ENCODE measurements at places on chromosomes 2 and 18.

DNA sequence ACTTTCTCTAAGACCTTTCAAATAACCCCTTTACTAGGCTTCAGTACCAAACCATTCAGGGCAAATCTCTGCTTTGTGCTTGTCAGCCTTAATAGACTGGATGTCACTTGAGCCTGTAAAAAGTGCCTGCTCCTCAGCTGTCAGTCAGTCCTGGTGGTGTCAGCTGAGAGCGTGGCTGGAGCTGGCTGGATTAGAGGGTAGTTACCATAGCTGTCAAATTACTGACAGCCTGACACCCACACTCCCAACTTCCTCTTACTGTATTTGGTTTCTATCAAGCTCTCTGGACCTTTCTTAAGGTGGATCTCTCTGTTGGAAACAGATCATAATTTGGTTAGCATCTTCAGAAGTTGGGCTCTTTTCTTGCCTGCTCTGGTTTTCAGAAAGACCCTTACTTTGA lies 371.4 kb upstream of the ATP5MC3 start:
- DNase-seq, result no peak

DNA sequence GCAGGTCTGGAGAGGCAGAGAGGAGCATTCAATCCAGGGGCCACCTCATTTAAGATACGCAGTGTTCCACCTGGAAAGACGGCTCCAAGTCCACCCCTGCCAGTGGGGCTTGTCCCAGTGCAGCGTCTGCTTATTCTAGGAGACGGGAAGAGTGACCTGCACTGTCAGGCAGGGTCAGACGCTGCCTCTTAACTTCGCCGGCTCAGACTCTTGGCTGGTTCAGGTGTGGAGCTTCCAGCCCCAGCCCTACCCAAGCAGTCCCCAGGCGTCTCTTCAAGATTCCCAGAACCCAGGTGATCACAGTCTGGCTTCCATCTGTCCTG lies 208.5 kb downstream of the TFCP2L1 start:
- no peak for DNase-seq

GRCh38 chr18:47566809-47567208 lies 315.3 kb upstream of the SKOR2 start:
- no peak for DNase-seq

DNA sequence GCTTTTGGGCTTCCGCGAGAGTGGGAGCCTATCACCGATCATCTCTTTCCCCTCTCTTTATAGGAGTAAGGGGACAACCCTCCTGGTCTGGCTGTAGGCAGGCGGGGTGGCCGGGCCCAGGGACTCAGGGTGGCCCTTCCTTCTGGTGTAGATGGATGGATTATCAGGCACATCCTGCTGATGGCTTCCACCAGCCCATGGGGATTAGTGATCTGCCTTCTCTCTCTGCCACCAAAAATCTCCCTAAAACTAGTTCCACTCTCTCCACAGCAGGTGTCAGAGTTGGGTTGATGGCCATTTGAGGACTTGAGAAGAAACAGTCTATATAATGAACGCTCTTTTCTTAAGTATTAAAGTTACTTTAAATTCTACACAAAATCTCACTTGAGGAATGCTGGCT lies 37.4 kb downstream of the NCK2 start:
- no peak for DNase-seq

GRCh38 chr2:133937669-133938068 lies 316.2 kb upstream of the MGAT5 start:
- peak; percentile 52 for DNase-seq

- peak; percentile 19 for DNase-seq
Measured at GRCh38 chr18:2036086-2036485, 535.2 kb downstream of the METTL4 start.

GRCh38 chr2:10389573-10389972 lies 58.6 kb downstream of the ODC1 start:
- peak; percentile 25 for DNase-seq

- DNase-seq, result peak; percentile 51
Measured at GRCh38 chr2:200575957-200576356, 9.9 kb upstream of the AOX1 start.

- peak; percentile 33 for DNase-seq
Measured at GRCh38 chr2:69251943-69252342, 135.1 kb downstream of the GFPT1 start.

GRCh38 chr18:10400534-10401307 lies 53.7 kb upstream of the APCDD1 start:
- no peak for DNase-seq

DNA sequence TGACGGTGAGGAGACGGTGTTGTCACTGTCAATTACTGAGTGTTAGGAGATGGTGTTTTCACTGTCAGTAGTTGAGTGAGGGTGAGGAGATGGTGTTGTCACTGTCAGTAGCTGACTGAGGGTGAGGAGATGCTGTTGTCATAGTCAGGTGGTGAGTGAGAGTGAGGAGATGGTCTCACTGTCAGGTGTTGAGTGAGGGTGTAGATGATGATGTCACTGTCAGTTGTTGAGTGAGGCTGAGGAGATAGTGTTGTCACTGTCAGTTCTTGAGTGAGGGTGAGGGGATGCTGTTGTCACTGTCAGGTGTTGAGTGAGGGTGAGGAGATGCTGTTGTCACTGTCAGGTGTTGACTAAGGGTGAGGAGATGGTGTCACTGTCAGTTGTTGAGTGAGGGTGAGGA lies 3.4 kb upstream of the ATP9B start:
- no peak for DNase-seq

DNA sequence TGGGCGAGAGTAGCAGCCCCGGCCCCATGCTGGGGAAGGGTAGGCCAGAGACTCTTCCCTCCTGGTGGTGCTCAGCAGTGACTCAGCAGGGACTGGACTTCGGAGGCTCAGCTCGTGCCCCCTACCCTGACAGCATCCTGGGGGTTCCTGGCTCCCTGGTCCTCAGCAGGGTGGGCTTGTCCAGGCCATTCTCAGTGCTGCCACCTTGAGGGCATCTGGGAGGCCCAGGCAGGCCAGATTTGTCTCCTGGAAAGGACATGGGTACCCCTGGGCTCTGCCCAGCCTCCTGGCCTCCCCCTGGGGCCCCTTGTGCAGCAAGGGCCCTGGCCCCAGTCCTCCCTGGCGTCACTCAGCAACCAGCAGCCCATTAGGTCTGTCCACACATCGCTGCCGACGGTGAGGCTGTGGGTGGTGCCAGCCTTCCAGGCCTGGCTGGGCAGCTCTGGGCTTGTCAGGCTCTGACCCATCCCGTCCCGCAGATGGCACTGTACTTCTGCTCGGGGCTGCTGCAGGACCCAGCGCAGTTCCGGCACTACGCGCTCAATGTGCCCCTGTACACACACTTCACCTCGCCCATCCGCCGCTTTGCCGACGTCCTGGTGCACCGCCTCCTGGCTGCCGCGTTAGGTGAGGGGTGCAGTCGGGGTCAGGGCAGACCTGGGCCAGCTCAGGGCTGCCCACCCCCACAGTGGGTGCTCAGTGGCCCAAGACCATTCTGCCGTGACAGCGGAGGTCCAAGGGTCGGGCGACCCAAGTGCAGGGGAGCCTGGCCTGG lies 45.0 kb upstream of the ALPP start:
- no peak for DNase-seq

DNA sequence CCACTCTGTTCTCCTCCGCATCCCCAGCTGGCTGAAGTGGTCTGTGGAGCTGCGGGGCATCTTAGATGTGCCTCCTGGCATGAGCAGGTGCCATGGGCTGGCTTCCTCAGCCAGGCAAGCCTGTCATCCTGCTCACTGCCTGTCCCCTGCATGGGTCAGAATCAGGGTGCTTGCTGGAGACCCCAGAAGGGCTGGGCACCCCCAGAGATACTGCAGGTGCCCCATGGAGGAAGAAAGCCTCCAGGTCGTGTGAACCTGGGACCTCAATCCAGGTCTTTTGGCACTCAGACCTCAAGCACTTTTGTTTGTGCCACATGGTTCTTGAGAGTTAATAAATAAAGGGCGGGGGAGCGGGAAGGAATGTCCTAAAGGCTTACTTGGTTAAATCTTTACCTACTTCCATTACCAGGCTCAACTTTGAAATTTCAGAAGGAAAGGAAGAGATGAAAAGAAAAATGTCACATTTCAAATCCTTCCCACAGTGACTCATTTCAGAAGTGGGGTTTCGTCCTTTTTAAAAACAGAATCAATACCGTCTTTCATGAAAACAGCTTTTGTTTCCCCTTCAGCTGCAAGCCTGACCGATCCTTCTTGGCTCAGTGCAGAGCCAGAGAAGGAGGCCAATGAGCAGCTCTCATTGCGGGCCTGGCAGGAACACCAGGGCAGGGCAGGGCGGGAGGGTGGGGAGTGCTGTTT lies 69.9 kb downstream of the RHOB start:
- peak; percentile 42 for DNase-seq

DNA sequence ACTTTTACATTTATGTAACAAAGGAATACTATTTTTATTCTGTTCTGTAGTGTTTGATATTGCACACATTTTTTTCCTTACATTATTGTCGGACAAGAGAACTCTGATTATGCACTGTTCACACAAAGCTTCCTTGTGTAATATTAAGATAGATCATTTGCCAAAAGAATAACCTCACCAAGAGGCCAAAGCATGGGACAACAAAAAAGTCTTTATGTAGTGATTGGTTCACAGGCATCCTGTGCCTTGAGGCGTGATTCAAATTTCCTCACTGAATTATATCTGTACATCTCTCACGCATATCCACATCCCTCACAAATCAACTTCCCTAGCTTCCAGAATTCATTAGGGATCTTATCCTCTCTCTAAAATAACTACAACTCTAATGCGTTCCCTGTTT lies 642.7 kb downstream of the NR4A2 start:
- DNase-seq, result no peak

DNA sequence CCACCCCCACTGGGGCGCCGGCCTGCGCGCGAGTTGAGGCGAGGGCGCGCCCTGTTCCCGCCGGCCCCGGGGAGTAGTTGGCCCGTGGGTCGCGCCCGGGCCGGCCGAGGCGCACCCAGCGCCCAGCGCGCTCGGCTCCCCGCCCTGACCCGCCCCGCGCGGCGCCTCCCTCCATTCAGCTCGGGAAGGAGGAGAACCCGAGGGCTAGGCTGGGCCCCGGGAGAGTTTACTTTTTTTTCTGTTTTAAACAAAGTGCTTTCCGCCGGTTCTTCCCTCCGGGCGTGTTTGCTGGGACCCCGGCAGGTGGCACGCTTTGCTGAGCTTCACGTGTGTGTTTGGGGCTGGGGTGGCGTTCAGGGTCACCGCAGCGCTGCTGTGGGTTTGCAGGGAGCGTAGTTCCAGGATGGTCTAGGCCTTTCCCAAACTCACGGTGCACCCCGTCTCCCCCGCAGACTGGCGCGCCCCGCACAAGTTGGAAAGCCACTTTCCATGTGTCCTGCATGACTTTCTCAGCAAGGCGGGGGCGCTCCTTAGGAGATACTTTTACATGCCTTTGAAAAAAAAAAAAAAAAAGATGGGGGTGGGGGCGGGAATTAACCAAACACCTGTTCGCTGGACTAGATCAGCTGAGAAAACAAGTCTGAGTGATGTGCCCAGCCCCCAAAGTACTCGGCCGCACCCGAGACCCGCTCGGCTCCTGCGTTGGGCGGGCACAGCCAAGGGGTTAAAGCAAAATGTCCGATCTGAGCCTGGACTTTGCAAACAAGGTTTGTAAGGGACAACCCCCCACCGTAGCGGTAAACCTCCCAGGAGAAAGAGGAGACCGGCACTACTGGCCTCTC lies 825 bp downstream of the ITGA6 start:
- no peak for DNase-seq

- no peak for DNase-seq
Measured at GRCh38 chr2:39583781-39584180, 81.9 kb upstream of the TMEM178A start.

DNA sequence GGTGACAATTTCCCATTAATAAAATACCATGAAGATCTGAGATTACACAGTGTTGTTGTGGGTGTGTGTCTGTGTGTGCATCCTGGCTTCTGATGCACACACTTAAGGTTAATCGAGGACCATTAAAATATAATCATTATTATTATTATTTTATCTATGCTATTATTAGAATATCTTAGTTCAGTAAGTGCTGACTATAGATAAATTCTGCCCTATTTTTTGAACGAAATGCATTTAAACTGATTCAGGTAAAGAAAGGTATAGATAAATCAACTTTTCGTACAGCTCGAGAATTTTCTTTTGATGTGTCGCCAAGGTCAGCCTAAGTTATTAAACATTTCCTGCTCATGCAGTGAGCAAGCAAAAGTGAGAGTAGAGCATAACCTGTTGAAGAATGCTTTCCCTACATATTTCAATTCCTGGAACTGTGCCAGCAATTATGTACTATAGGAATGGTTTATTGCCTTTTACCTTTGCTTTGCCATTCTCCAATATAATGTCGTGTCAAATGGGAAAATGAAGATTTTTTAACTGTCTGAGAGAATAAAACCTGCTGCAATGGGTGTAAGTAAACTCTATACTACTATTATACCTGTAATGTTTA lies 25.8 kb downstream of the KCNJ3 start:
- no peak for DNase-seq

GRCh38 chr2:45964223-45964841 lies 312.9 kb downstream of the PRKCE start:
- peak; percentile 97 for DNase-seq

DNA sequence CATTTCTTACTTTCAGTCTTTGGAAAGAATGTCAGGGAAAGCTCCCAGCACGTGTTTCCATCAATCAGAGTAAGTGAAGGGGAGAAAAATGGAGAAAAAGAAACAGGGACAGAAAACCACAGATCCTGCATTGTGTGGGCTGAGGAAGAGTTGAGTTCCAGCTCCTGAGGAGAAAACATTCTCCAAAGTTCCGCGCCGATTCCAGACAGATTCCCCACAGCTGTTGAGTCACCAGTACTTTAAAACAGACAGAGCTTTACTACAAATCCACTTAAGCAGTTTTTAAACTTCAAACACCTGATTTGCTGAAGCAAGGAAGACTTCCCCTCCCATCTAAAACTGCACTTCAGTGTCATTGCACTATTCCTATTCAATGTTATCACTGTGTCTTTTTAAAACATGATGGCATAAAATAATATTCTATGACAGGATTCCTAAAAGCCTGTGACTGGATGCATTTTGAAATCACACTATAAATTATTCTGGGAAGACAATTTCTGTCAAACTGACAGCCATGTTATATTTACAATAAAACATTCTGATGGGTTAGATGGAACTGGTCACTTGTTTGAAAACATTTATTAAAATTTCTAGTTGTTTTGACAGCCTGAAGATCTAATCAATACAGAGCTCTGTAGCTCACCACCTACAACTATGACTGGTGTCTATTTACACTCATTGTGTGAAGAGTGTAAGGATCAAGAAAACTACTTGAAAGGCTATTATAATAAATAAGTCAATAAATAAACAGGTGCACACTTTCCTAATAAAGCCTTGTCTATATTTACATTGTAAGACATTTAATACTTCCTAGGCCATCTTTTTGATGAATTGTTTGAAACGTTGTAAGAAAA lies 40.9 kb downstream of the TCF4 start:
- DNase-seq, result peak; percentile 73

- DNase-seq, result peak; percentile 9
Measured at GRCh38 chr2:148021886-148022285, 995 bp downstream of the MBD5 start.

Measured in fibroblast of the aortic adventitia (primary cell).